IPS DF 6.9 (cell line): ENCODE measurements at places on chromosomes 12 and 14.
A peak's percentile ranks its signal among the peaks of the same experiment; 100 is the strongest.

DNA sequence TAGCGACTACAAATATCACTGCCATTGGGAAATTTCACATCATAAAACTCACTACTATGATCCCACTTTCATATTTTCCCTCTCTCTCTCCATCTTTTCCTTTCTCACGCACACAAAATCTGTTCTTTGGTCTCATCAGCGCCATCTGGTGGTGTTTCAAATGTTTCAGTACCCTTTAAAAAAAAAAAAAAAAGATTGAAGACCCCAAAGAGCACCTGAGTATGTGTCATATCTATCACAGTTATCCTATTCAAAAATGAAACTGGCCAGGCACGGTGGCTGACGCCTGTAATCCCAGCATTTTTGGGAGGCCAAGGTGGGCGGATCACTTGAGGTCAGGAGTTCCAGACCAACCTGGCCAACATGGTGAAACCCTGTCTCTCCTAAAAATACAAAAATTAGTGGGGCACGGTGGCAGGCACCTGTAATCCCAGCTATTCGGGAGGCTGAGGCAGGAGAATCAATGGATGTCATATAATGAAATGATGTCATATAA lies 72.4 kb downstream of the TTC9 start:
- H3K4me3 ChIP-seq: no peak overlapping the region
- H3K27me3 ChIP-seq: no peaks in the 10 kb centered on the region
- H3K27ac ChIP-seq: no peak overlapping the region
- H3K36me3 ChIP-seq: no peaks in the 10 kb centered on the region
- peak; percentile 78 for DNase-seq

GRCh38 chr12:2958432-2959191 lies 585 bp upstream of the TEAD4 start:
- DNase-seq: no peak
- H3K27me3 ChIP-seq: no peaks in the 10 kb centered on the region
- peaks cover 10% of the 10 kb centered on the region for H3K4me1 ChIP-seq
- H3K36me3 ChIP-seq: no peaks in the 10 kb centered on the region
- H3K4me3 ChIP-seq: peak overlapping the region; percentile 68; the same call in 1 of the 2 replicates

GRCh38 chr14:67018720-67019119 lies 170.5 kb upstream of the GARIN2 start:
- no peaks in the 10 kb centered on the region for H3K27me3 ChIP-seq
- H3K4me1 ChIP-seq: no peaks in the 10 kb centered on the region; the same call in 1 of the 2 replicates
- H3K4me3 ChIP-seq: no peak overlapping the region
- no peak overlapping the region for H3K27ac ChIP-seq

DNA sequence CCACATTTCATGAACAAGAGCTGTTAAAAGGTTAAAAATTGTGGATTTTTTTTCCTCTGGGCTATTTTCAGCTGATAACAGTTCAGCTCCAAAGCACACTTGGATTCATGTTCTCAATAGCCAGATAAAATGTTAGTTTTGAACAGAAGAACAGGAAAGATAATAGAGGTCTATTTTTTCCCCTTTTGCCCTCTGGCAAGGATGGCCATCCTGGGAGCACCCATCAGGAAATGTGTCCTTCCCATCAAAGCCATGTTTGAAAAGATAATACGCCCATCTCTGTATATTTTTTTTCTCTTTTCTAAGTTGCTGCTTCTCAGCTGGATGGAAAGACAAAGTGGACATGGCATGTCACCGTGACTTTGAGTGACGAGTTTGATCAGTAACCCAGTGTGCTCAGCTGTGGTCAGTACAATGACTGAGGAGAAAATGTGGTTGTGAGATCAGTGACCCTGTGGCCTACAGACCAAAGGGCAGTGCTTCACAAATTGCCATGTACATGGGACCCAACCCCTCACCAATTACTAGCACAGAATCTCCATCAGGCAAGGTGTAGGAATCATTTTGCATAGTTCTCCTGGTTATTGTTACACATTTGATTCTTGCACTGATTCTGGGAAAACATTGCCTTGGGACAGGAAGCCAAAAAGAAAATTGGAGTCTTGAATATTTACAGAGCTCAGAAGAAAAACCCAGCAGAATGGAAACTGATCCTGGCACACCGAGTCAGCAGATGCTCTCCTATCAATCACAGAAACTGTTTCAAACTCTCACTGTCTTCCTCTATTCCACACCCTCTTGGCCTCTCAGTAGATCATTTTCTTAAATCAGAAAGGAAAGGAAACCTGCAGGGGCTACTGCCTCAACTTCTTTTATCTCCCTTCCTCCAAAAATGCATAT lies 64.3 kb downstream of the ANO6 start:
- no peak for DNase-seq
- H3K4me3 ChIP-seq: no peak overlapping the region
- H3K27me3 ChIP-seq: no peaks in the 10 kb centered on the region
- H3K27ac ChIP-seq: no peak overlapping the region
- H3K36me3 ChIP-seq: no peaks in the 10 kb centered on the region

DNA sequence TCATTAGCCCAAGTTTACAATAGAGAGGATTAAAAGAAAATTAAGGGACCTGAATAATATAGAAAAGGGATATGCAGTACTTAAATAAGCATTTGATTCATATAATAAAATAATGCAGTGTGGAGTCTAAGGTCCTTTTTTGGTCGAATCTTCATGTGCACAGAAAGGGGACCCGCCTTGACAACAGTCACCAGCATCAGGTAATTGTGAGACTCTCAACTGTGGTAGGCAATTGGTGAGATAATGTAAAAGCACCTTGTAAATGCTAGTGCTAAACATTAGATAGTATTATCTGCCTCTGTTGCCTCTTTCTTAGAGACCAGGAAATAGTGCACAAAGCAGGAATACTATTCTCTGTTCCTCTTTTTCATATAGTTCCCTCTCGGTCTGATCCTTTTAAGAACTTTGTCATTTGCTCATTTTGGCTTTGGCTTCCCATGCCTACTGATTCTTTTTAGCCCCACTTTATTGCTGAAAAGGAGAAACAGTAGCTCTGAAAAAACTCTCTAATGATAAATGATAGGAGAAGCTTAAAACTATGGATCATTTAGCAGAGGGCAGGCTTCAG lies 17.5 kb downstream of the CHPT1 start:
- no peak for DNase-seq
- H3K4me1 ChIP-seq: no peaks in the 10 kb centered on the region
- H3K36me3 ChIP-seq: no peaks in the 10 kb centered on the region
- no peak overlapping the region for H3K4me3 ChIP-seq
- no peak overlapping the region for H3K27ac ChIP-seq

DNA sequence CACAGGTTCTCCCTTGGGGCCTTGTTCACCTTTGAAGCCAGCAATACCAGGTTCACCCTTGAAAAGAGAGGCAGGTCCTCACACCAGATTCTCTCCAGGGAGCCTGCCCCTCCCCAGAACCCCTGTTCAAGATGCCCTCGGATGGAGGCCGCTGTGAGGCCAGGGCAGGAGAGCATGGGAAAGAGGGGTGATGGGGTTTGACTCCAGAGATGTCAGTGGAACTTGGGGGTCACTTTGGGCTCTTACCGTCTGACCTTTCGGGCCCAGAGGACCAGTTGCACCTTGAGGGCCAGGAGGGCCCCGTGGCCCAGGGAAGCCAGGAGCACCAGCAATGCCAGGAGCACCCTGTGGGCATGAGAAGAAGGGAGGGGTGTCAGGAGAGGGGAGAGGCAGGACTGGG lies 17.4 kb downstream of the COL2A1 start:
- H3K27ac ChIP-seq: no peak overlapping the region
- H3K4me1 ChIP-seq: 0 out of 2 replicates have a peak, but pooled peaks cover 1% of the 10 kb centered on the region
- no peaks in the 10 kb centered on the region for H3K27me3 ChIP-seq

- H3K4me3 ChIP-seq: no peak overlapping the region
- H3K36me3 ChIP-seq: no peaks in the 10 kb centered on the region
- H3K27me3 ChIP-seq: no peaks in the 10 kb centered on the region
- no peak for DNase-seq
Observed at GRCh38 chr14:38502239-38502638, 246.3 kb upstream of the CLEC14A start.

DNA sequence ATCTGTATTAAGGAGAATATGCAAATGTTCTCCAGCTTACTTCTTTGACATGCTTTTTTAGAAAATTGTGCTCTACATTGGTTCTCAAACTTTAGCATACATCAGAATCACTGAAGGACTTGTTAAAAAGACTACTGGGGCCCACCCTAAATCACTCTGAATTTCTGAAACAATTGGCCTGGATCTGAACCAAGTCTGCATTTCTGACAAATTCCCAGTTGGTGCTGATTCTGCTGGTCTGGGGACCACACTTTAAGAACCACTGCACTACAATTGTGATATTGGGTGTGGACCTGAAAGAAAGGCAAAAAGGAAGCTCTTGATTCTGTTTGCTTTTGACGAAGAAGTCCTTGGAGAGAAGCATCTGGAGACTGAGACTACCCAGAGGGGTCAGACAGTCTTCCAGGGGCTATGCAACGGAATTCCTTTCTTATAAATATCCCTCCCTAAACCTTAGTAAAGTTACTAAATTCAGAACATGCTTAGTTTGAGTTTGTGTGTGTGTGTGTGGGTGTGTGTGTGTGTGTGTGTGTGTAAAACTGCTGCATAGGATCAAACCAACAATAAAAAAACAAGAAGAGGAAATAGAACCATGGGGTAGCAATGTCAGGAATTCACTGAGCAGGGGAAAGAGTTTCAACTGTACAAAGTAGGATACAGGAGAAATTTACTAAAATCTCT lies 36.8 kb downstream of the EAPP start:
- H3K27me3 ChIP-seq: no peaks in the 10 kb centered on the region
- H3K36me3 ChIP-seq: no peaks in the 10 kb centered on the region
- H3K27ac ChIP-seq: no peak overlapping the region
- no peak overlapping the region for H3K4me3 ChIP-seq
- H3K4me1 ChIP-seq: peaks cover 2% of the 10 kb centered on the region; the same call in 1 of the 2 replicates

DNA sequence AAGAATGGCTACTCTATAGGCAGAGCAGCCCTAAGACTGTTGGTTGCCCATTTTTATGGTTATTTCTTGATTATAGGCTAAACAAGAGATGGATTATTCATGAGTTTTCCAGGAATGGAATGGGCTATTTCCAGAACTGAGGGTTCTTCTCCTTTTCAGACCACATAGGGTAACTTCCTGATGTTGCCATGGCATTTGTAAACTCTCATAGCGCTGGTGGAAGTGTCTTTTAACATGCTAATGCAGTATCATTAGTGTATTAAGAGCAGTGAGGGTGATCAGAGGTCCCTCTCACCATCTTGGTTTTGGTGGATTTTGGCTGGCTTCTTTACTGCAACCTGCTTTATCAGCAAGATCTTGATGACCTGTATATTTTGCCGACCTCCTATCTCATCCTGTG lies 904.6 kb upstream of the FBXO33 start:
- DNase-seq: no peak
- no peak overlapping the region for H3K4me3 ChIP-seq
- H3K4me1 ChIP-seq: no peaks in the 10 kb centered on the region
- H3K27ac ChIP-seq: no peak overlapping the region
- no peaks in the 10 kb centered on the region for H3K27me3 ChIP-seq
- no peaks in the 10 kb centered on the region for H3K36me3 ChIP-seq

DNA sequence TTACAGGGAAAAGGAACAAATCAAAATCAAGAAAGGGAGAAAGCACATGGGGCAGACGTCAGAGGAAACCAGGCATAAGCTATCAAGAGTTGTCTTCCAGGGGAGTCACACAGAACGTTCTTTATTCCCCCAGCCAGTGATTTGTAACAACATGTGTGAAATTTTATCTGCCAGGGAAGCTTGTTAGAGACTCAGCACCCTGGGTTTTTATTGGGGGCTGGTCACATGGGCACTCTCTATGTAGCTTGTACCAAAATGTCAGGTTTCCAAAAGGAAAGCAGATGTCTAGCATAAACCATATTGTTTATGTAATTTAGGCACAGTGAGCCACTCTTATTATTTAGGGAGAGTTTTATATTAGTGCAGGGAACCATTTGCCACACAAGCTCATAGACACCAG lies 440.4 kb upstream of the DCN start:
- H3K4me3 ChIP-seq: no peak overlapping the region
- H3K4me1 ChIP-seq: no peaks in the 10 kb centered on the region
- no peaks in the 10 kb centered on the region for H3K27me3 ChIP-seq
- no peak overlapping the region for H3K27ac ChIP-seq
- no peak for DNase-seq

GRCh38 chr14:92595267-92595666 lies 81.7 kb downstream of the RIN3 start:
- no peak overlapping the region for H3K27ac ChIP-seq
- no peak for DNase-seq
- H3K36me3 ChIP-seq: no peaks in the 10 kb centered on the region
- H3K4me3 ChIP-seq: no peak overlapping the region

DNA sequence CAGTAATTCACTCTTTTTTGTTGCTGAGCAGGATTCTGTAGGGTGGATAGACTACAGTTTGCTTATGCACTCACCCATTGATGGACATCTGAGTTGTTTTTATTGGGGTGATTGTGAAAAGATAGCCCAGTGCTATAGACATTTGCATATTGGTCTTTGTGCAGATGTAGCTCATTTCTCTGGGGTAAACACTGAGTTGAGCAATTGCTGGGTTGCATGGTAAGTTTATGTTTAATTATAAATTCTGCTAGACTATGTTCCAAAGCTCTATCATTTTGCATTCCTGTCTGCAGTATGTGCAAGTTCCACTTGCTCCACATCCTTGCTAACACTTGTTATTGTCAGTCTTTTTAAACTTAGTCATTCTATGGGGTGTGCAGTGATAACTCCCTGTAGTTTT lies 65.4 kb upstream of the RFLNA start:
- no peak overlapping the region for H3K27ac ChIP-seq
- no peaks in the 10 kb centered on the region for H3K27me3 ChIP-seq
- H3K36me3 ChIP-seq: no peaks in the 10 kb centered on the region

- H3K4me1 ChIP-seq: peaks cover 12% of the 10 kb centered on the region; the same call in 1 of the 2 replicates
- peaks cover 4% of the 10 kb centered on the region; the same call in 1 of the 2 replicates for H3K27me3 ChIP-seq
- peaks cover 20% of the 10 kb centered on the region for H3K36me3 ChIP-seq
- no peak for DNase-seq
- H3K4me3 ChIP-seq: peak overlapping the region; percentile 91
Observed at GRCh38 chr14:103521438-103521950, 1.1 kb downstream of the CKB start.

- no peak overlapping the region for H3K27ac ChIP-seq
- H3K4me1 ChIP-seq: peaks cover 5% of the 10 kb centered on the region
- no peak for DNase-seq
- no peak overlapping the region for H3K4me3 ChIP-seq
- no peaks in the 10 kb centered on the region for H3K36me3 ChIP-seq
Observed at GRCh38 chr14:23110579-23111365, 6.0 kb upstream of the CIROP start.

DNA sequence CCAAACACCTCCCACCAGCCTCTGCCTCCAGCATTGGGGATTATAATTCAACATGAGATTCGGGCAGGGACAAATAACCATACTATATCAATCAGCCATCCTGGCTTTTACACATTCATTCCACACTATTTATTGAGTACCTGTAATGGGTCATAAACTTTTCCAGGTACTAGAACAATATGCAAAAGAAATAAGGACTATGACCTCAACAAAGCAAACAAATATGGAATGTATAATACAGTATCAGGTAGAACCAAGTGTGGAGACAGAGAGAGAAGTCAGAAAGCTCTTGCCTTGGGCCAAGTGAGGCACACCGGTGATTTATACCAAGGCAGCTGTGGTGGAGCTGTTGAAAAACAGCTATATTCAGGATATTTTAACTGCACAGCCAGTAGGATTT lies 116.3 kb downstream of the TSPAN8 start:
- DNase-seq: no peak
- no peak overlapping the region for H3K4me3 ChIP-seq
- no peaks in the 10 kb centered on the region for H3K4me1 ChIP-seq
- no peaks in the 10 kb centered on the region for H3K36me3 ChIP-seq
